ENCODE measurements at places on chromosomes 7 and 10. TPM values are rescaled to one million over a fixed set of nuclear protein-coding genes. Genes with fewer than 3 reads are reported as not detected.

- H3K4me1 ChIP-seq, result no peaks in the 10 kb centered on the region
- no peak overlapping the region for H3K27ac ChIP-seq
- H3K4me3 ChIP-seq, result no peak overlapping the region
- no peaks in the 10 kb centered on the region for H3K36me3 ChIP-seq
- peaks cover 5% of the 10 kb centered on the region for H3K27me3 ChIP-seq
These were observed 370.4 kb downstream of the TNS3 start for GRCh38 chr7:47211519-47211973.

DNA sequence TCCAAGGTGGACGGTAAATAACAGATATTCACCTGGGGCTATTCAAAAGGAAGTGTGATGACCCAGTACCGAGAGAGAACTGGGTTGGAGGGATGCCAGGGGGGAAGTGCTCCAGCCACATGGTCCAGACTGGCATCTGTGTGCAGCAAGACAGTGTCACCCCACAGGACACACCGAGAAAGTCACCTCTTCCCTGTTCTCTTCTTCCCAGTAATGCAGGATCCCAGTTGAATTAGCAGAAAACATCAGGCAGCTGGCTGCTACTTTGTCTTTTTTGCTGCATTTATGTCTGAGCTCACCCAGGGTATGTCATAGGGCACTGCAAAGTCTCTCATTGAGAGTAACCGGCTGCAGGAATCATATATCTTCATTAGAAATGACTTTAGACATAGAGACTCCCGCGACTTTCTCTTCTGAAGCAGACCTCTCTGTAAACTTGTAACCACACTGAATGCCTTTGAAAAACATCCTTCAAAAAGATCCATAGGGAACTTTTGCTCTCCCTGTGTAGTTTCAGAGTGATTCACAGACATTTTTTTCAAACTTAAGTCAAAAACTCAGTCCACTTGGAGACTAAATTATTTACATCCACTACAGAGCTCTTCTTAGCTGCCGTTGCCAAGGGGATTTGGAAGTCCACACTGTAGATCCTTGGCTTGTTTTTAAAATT, 609.0 kb upstream of the DPP6 start:
- H3K4me3 ChIP-seq, result no peak overlapping the region

- no peak for DNase-seq
- no peaks in the 10 kb centered on the region for H3K4me1 ChIP-seq
- H3K36me3 ChIP-seq, result no peaks in the 10 kb centered on the region
- no peak overlapping the region for H3K4me3 ChIP-seq
- no peak overlapping the region for H3K27ac ChIP-seq
These were observed 208.0 kb upstream of the FERD3L start for GRCh38 chr7:19353180-19353579.

DNA sequence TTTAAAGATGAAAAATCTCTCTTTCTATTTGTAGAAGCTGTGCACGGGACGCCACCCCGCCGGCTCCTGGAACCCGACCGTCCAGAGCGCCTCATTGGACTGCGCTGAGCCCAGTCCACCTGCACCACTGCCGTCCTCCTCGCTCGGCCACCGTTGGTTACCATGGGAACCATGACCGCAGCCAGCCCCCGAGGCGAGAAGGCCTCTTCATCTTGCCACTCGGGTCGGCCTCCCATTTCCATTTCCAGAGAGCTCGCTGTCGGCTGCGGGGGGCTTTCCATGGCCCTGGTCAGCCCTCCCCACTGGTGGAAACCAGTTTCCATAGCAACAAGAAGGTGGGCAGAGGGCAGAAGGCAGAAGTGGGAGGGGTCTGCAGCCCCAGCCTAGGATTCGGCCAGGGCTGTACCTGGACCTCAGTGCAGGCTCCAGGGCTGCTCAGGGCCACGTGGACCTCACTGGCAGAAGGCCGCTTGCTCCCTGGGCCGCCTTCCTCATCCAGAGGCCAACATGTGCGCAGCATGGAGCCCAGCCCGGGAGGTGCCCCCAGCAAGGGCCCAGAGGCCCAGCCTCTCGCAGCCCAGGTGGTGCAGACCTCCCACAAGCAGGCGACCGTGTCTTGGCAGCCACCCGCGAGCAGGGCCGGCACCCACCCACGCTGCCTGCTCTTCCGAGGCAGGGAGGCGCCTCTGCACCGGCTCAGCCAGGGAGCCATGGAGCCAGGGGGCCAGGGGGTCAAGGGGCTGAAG, 283.5 kb upstream of the PPP2R2D start:
- no peak overlapping the region for H3K4me3 ChIP-seq
- H3K36me3 ChIP-seq, result no peaks in the 10 kb centered on the region
- H3K4me1 ChIP-seq, result no peaks in the 10 kb centered on the region
- DNase-seq, result no peak
- H3K27ac ChIP-seq, result no peak overlapping the region

DNA sequence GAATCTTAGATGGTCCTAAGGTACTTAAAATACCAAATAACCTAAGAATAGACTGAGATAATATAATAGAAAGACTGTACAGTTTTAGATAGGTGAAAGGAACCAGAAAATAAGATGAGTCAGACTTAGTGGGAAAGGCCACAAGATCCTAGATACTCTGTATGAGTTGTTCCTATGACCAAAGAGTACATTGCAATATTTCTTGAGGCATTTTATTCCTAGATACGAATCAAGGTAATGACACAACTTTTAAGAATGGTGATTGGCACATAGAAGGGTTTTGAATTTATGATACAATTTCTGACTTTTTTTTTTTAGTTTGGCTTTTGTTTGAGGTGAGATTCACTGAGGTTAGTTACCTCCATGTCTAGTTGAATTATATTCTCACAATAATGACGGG, 30.2 kb downstream of the MGAM start:
- H3K27me3 ChIP-seq, result peaks cover 1% of the 10 kb centered on the region
- no peaks in the 10 kb centered on the region for H3K4me1 ChIP-seq
- H3K4me3 ChIP-seq, result no peak overlapping the region

DNA sequence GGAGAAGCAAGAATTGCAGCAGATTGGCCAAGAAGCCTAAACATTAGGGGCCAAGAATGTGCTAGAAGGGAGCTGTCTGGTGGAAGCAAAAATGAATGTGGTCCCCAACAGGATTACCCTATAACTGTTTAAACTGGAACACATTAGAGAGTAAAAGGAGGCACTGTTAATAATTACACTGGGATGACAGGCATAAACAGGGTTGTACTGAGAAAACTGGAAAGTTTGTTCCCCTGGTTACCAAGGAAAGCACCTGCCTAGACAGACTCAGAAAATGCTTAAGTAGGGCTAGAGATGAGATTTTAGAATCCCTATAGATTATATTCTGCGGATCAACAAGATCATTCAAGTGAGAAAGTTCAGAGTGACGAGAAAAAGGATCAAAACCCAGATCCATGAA, 100.8 kb downstream of the CTTNBP2 start:
- no peaks in the 10 kb centered on the region for H3K4me1 ChIP-seq
- H3K27me3 ChIP-seq, result peaks cover 18% of the 10 kb centered on the region
- H3K4me3 ChIP-seq, result no peak overlapping the region
- no peak overlapping the region for H3K27ac ChIP-seq
- no peaks in the 10 kb centered on the region for H3K36me3 ChIP-seq

DNA sequence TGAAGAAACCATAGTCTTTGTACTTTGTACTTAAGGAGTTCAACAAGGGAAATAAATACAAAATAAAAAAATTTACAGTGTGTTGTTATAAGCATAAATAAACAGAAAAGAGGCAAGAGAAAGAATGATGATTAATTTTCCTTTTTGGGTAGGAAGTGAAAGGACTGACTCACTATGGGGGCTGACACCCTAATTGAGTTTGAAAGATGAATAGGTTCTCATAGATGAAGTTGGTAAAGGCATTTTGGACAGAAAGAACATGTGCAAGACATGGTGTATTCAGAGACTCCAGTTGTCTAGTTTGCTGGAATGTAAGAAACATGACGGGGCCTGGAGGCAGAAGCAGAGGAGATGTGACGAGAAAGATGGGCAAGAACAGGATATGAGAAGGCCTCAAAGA, 83.7 kb downstream of the VPS50 start:
- no peak for DNase-seq
- H3K27me3 ChIP-seq, result no peaks in the 10 kb centered on the region
- H3K4me1 ChIP-seq, result peaks cover 10% of the 10 kb centered on the region
- no peak overlapping the region for H3K4me3 ChIP-seq
- no peak overlapping the region for H3K27ac ChIP-seq

DNA sequence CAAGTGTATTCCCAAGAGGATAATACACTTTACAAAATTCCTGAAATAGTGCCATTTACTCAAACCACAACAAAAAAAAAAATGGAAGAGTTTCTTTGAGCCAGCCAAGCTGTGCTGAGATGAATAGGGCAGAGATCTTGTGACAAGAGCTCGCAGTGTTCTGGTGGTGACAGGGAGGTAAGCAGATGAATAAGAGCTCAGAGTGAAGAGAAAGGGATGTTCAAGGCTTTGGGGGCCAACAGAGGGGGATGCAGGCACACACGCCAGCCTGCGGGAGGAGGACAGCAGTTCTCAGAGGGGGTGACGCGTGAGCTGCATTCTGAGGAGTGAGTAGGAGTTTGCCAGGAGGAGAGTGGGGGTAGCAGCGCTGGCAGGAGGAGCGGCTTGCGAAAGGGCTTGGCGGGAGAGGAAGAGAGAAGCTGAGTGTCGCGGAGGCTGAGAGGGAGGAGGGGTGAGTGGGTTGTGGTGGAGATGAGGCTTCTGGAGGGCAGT, 194.4 kb upstream of the IMMP2L start:
- H3K36me3 ChIP-seq, result no peaks in the 10 kb centered on the region
- H3K4me1 ChIP-seq, result no peaks in the 10 kb centered on the region
- no peaks in the 10 kb centered on the region for H3K27me3 ChIP-seq

- DNase-seq, result no peak
- H3K27ac ChIP-seq, result no peak overlapping the region
- peaks cover 8% of the 10 kb centered on the region for H3K4me1 ChIP-seq
- H3K4me3 ChIP-seq, result no peak overlapping the region
- peaks cover 37% of the 10 kb centered on the region for H3K27me3 ChIP-seq
These were observed 7.9 kb upstream of the INHBA start for GRCh38 chr7:41710838-41711237.

- no peak overlapping the region for H3K27ac ChIP-seq
- peaks cover 5% of the 10 kb centered on the region for H3K4me1 ChIP-seq
- H3K27me3 ChIP-seq, result peaks cover 47% of the 10 kb centered on the region
These were observed 643 bp downstream of the SMO start for GRCh38 chr7:129188892-129189660.

CARD11 gene
- 105 TPM for total RNA-seq

SPDYE16 gene
- total RNA-seq, result 0.12 TPM

PRPS1L1 gene
- total RNA-seq, result not detected

TLL2 gene
- total RNA-seq, result 0.07 TPM
